ENCODE measurements at places on chromosomes 1 and 21. TPM values are rescaled to one million over a fixed set of nuclear protein-coding genes. Genes with fewer than 3 reads are reported as not detected.

The DNM3 gene
- not detected for total RNA-seq

The FAM131C gene
- not detected for total RNA-seq

The EVI5 gene
- total RNA-seq: 11.5 TPM

The KMO gene
- not detected for total RNA-seq

The FMO1 gene
- not detected for total RNA-seq
